SHP77 (cell line): ENCODE measurements at places on chromosomes 6 and 20.

- DNase-seq, result no peak
Measured at GRCh38 chr20:10419550-10420133, 14.4 kb downstream of the MKKS start.

- DNase-seq, result no peak
Measured at GRCh38 chr6:80364149-80364548, 257.7 kb downstream of the BCKDHB start.

- no peak for DNase-seq
Measured at GRCh38 chr20:49231471-49231870, 12.3 kb downstream of the DDX27 start.

GRCh38 chr20:48821261-48821920 lies 6.4 kb downstream of the PREX1 start:
- DNase-seq, result no peak

GRCh38 chr6:45305546-45305945 lies 22.6 kb upstream of the RUNX2 start:
- no peak for DNase-seq

- no peak for DNase-seq
Measured at GRCh38 chr20:44720621-44720996, 5.4 kb downstream of the CCN5 start.

DNA sequence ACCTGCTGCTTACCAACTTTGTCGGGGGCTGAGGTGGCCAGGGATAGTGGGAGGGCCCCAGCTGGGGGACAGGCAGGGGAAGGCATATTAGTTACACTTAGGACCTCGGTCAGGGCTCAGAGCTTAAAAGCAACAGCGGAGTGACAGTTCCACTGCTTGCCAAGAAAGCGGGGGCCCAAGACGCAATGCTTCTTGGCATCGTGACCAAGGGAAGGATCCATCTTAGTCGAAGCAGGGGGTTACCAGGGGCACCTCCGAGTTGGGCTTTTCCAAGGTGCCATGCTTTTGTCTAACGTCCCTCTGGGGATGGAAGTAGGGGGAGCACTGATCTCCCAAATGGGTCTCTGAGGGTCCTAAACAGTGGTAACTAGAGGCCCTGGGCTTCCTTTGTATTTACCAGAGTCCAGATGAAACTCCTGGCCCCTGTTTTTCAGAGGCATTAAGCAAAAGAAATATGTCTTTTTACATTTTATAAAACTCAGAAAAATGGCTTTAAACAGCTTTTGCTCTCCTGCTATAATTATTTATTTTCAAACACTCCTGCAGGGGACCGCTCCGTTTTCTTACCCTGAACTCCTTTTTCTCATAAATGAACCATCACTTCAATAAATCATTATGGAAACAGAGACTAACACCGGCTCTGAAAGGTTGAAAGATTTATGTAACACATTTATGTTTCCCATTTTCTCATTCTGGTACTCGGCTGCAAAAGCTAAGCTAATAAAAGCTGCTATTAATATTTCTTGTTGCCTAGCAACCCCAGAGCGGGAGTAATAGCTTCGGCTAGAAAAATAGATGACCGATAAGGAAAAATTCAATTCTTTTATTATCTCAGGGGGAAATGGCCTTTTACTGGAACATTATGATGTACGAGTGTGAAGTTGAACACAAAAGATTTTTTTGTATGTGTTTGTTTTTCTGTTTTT lies 100.4 kb downstream of the TOX2 start:
- no peak for DNase-seq

- no peak for DNase-seq
Measured at GRCh38 chr6:94272327-94272726, 853.0 kb upstream of the EPHA7 start.

DNA sequence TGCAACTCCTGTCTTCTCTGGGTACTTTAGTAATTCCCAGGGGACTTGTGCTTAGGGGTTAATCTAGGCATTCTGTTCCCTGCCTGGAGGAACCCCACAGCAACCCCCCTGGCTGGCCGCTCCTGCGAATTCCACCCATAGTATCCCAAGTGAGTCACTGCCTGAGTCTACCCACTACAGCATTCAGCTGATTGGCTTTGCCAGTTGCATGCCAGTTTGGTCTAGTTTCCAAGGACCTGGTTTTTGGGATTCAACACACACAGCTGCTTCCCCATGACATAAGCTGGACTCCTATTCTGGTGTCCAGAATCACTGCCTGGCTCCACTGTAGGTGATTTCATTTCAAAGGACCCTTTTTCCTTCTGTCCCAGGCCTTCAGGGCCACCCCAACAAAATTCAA lies 40.3 kb downstream of the PLCG1 start:
- DNase-seq, result no peak

DNA sequence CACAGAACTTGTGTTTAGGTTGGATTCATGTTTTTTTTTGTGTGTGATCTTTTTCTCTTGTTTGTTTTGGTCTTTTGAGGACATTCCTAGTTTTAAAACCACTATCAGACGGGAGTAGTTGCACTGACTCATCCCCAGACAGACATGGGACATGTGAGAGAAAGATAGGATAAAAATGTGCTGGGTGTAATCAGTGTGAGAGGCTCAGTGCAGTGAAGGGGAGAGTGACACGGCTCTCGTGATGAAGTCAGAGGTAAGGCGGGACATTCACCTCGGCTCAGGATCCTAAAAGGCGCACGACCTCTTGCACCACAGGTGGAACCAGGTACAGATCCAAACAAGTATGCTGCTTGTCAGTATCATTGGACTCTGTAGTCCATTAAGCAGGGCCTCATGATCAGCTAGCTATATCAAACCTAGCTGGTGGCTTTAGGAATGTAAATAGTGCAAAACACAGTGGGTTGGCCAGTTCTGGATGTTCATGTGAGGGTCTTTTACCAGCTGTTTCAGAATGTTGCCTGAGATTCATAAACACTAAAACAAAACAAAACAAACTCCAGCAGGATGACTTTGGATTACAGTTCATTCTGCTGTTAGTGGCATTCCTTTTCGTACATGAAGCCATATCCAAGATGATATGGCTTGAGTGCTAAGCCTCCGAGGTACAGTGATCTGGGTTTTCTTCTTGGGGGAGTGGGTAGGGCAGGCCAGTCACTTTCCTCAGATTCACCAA lies 18.0 kb downstream of the FOXO3 start:
- no peak for DNase-seq

DNA sequence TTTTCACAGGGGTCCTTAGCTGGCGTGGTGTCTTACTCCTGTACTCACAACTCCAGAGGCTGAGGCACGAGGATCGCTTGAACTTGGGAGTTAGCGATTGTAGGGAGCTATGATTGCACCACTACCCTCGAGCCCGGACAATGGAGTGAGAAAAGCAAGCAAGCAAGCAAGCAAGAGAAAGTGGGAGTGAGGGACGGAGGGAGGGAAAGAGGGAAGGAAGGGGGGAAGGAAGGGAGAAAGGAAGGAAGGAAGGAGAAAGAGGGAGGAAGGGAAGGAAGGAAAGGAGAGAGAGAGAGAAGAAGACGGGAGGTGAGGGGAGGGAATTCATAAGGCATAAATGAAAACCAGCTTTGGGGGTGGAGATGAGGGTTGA lies 120.5 kb downstream of the TRIM27 start:
- DNase-seq, result no peak

GRCh38 chr6:137227871-137228302 lies 8.7 kb upstream of the IFNGR1 start:
- DNase-seq, result no peak

DNA sequence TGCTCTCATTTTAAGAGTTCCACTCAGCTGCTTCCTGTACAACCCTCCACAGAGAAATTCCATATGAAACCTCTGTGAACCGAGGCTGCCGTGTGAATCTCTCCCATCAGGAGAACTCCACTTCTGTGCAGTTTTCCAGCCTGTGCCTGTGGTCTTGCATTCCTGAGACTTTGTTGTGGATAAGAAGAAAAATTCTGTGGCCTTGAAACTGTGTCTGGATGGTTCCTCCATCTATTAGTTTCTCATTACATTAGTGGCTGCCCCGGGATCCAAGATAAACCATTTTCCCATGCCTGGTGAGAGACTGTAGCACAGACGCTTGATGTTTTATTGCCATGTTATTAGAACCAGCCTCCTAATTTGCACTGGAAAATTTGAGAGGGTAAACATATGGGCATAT lies 40.8 kb upstream of the TIAM2 start:
- no peak for DNase-seq

- DNase-seq, result no peak
Measured at GRCh38 chr6:155244434-155244833, 19.4 kb upstream of the CLDN20 start.

DNA sequence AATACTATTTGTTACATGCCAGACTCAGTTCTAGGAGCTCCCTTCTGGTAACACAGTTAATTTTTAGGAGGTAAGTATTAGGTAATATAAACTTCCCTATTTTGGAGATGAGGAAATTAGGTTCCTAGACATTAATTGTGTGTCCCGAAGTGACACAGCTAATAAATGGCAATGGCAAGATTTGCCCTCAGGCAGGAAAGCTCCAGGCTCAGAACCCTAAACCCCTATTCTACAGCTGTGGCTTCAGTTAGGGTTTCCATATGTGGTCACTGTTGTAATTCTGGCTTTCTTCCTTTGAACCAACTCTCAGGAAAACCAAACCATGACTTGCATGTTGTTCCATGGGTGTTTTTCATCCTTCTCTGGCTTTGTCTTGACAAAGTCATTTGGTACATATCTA lies 188.2 kb downstream of the PLCB1 start:
- DNase-seq, result no peak

GRCh38 chr6:119201480-119201879 lies 123.0 kb upstream of the FAM184A start:
- DNase-seq, result no peak

GRCh38 chr20:23414526-23415188 lies 6.6 kb downstream of the NAPB start:
- no peak for DNase-seq

GRCh38 chr6:135281227-135281626 lies 100.1 kb downstream of the MYB start:
- DNase-seq, result no peak

DNA sequence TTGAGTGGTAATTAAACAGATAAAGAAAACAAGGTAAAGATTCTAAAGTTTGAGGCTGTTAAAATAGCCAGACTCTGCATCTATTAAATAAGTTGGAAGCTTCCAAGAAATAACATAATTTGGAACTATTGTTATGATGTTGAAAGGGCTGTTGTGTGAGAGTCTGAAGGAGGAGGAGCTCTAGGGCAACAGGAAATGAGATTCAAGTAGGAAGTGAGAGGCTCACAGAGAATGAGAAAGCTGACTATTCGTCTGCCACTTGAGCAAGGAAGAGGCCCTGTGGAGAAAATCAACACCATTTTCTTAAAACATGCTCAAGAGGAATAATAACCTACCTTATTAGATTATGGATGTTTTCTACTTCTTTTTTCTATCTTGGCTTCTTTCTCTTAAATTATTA lies 185.2 kb downstream of the SLC24A3 start:
- no peak for DNase-seq

DNA sequence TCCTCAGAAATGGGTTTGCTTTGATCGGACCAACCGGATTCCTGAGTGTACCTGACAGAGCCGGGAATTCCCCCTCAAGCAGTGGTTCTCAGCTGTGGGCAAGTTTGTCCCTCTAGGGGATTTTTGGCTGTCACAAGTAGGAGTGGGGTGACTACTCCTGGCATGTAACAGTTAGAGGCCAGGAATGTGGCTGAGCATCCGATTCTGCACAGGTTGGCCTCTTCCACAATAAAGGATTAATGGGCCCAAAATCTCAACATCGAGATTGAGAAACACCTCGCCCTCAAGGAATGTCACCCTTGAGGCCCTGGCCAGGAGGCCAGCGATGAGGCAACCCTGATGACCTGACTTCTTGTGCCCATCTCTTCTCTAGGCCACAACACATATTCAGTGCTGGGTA lies 7.9 kb downstream of the AGPAT4 start:
- no peak for DNase-seq

DNA sequence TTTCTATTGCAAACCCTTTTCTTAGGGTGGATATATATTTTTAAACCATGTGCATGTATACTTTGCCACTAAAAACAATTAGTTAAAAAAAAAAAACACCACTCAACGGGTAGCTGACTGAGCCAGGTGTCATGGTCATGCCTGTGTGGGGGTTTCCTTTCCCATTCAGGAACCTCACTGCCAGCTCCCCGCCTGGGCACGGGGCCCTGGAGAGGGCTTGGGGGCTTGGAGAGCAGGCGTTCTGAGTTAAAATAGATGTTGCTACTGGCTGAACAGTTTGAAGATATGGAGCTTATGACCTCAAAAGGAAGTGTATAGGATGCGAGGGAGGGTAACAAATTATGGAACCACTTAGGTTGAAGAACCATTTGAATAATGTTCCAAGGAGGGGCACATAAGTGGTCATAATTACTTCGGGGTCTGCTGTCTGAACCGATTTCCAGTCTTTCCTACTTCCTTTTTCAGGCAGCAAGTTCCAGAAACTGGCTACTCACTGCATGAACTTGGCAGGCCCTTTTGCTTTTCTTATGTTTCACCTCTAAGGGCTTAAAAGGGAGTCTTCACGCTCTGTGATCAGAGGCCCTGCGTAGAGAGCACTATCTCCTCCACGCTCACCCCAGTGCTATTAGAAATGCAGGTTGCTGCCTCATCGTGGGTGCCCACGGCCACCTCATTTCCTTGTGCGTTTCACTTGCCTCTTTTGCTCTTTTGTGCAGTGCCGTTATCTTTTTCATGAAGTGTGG lies 9.9 kb downstream of the STX16 start:
- no peak for DNase-seq

DNA sequence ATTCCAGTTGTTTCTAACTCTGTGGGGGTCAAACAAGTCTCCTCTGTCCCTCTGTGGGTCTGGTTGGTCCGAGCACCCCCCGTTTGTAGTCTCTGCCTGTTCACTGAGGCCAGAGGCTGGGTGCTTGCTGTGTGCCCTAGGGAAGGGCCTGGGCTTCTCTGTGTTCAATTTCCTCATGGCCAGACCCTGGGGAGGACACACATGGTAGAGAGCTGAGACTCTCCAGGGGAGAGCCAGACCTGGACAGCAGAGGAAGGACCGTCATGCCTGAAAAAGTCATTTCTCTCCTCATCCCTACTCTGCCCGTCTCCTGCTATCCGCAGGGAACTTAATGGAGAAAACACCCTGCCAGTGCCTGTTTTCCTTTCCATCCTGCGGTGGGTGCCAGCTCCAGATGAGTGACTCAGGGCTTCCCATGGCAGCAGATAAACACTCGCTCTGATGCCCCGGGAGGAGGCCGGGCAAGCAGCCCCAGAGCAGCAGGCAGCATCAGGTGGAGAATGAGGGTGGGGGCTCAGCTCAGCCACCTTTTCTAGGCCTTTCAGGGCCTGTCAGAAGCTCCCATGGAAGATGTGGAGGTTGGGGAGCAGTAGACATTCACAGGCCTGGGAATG lies 51.9 kb downstream of the SNAI1 start:
- no peak for DNase-seq
